ENCODE measurements at places on chromosomes 4 and X.

DNA sequence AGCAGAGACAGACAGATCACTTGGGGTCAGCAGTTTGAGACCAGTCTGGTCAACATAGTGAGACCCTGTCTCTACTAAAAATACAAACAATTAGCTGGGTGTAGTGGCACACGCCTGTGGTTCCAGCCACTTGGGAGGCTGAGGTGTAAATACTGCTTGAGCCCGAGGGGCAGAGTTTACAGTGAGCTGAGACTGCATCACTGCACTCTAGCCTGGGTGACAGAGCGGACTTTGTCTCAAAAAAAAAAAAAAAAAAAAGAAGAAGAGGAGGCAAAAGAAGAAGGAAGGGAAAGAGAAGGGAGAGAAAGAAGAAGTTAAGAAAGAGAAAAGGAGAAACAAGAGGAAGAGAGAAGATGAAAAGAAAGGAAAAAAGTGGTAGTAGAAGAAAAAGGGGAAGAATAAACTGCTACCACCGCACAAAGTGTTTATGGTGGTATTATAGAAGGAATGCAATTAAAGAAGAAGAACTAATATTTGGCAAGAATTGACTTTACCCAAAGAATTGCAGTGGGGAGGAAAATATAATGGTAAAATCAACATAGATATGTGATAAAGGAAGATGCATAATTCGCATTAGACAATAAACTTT is 19.6 kb upstream of the NSUN7 start:
- peak; percentile 80 for DNase-seq

DNA sequence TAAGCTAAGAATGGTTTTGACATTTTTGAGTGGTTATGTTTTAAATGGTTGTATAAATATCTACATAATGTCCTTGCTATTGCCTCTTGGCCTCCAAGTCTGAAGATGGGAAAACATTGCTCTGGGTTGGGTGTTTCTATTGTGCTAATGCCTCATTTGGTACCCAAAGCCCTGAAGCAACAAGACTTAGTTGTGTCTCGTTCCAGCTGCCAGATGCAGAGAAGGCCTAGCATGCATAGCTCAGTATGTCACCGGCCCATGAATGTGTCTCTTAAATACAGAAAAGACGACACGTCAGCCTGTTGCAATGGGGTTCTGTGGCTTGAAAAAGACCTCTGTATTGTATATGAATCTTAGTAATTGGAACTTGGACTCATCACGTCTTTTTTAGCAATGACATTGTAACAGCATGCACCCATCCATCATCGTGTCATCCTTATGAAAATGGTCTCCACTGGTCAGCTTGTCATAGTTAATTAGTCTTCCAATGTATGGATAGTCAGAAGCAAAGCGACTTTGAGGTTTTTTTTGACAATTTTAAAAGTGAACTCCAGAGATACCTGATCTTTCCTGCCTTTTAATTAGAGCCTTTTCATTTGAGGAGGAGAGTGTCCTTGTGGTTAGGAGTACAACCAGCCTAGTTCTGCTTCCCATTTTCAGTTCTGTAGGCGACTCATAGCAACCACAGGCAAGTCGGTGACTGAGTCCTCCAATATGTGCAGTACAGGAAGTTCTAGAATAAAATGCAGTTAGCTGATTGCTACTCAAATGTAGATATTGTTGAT is 126.4 kb upstream of the GATB start:
- DNase-seq, result peak; percentile 92

DNA sequence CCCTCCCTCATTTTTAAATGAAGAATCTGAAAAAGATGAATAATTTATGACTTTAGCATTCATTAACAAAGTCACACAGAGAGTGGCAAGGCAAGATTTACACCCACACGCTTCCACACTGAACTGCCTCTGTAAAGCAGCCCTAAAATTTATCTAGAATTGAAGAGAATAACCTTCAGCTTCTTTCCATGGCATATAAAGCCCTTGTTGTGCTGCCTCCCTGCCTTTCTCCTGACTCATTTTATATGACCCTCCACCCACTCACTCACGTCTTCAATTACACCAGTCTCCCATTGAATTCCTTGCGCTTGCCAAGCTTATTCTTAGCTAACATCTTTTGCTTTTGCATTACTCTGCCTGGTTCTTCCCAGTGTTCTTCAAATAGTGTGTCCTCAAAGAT is 2649.3 kb downstream of the PCDH7 start:
- no peak for DNase-seq

DNA sequence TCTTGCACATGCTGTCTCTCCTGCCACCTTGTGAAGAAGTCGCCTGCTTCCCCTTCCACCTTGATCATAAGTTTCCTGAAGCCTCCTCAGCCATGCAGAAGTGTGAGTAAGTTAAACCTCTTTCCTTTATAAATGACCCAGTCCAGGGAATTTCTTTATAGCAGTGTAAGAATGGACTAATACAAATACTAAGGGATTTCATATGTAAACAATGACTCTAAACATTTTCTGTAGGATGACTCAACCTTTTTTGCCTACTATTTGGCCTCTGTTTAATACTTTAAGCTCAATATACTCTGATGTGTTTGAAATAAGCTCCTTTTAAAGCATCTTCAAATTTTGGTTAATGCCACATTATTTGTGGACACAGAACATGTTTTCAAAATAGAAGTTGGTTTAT is 813.5 kb upstream of the SLIT2 start:
- DNase-seq, result no peak

DNA sequence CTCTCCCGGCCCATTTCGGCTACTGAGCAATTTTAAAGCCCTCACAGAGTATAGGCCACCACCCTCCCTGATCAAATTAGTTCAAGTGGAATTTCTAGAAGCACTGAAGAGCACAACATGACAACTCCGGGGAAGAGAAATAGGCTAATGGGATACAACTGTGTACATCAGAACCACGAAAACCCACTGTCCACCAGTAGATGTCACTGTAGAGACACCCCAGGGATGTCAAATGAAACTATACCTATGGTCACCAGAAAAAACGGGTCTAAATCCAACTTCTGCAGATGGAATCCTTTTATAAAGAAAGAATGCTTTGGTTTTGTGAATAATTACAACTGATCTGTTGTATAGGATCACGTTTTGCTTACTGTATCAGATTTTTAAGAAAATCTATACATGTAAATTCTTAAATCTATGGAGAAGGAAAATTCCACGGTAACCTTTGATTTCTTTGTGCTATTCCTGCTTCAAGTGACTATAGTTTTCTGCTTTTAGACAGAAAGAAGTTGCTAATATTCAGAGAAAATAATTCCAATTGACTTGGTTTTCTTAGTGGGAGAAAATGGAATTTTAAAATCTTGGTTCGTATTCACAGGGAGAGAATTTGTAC is 29.5 kb upstream of the MAP3K15 start:
- peak; percentile 11 for DNase-seq

DNA sequence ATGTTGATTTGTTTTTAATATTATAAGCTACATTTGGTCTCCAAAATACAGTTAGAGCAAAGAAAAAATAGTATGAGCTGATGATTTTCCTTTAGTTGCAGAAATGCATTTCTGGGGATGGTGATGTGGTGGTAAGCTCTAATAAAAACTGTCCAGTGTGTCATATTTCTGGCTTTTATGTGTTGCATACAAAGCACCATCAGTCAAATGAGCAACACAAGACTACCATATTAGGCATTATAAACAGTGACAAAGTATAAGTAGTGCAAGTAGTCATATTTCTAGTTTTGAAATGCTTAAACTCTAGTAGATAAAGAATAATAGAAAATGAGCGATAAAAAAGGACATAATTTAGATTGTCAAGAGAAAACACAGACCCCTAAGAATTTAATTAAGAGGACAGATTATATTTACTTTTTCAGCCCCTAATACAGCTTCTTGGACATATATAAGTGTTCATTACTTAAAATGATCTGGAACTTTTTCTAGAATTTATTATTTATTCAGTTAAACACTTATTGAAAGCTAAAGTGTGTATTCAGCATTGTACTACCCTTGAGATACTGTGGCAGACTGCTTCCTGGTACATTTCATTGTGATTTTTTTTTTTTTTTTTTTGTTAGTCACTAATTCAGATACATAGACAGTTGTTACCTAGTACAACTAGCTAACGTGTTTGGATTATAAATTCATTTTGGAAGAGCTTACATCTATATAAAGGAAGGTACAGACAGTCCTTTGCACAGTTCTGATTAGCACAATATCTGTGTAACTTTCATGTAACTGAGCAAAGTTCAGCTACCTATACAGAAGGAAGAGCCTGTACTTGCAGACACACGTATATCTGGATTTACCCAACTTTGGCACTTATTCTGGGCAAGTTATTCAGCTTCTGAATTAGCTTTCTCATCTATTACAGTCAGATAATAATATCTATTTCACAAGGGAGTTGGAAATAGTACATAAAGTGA is 22.3 kb downstream of the RAP1GDS1 start:
- DNase-seq, result no peak

GRCh38 chr4:147481577-147482109 is 746 bp downstream of the EDNRA start:
- DNase-seq, result no peak

DNA sequence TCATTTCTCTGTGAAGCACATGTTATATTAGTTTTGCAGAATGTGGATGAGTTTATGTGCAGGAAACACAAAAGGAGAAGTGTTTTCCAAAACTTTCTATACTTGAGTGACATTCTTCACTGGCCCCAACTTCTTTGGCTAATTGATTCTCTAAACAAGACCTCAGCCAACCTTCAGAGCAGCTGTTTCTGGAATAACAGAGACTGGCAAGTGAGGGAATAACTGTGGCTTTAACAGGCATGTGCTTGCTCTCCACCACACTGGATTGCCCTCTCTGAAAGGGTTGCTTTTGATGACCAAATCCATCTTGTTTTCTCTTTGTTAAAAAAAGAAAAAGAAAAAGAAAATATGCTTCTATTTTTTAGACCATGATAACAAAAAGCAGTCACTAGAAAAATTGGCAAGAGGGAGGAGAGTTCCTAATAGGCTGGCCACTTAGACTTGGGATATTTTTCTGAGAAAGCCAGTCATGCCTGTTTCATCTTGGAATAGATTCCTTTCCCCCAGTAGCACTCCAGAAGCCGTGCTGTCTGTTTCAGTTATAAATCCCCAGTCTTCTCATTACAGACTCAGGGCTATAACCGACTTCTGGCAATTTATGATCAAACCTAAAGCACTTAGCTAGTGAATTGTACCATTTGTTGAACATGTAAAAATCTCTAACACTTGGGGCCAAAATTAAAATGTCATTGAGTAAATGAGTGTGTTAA is 295.0 kb upstream of the NR3C2 start:
- no peak for DNase-seq

- DNase-seq, result no peak
Measured at GRCh38 chr4:89273741-89274141, 33.9 kb downstream of the GPRIN3 start.

DNA sequence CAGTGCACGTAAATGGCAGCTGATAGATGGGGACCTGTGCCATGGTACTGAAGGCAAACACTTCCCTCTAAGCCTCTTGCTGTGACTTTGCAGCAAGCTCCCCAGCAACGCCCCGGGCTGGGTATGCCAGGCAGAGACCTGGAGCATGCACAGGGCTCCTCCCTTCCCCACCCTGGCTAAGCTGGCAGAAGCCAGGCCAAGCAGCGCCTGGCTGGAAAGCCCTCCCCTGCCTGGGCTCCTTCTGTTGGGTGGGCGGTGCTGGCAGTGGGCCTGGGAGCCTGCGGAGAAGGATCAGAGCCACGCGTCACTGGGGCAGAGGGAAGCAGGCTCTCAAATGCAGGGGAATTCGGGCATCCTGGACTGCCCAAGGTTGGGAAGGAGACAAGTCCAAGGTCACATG is 3.6 kb downstream of the ATP2B3 start:
- no peak for DNase-seq

- no peak for DNase-seq
Measured at GRCh38 chr4:165428957-165429356, 50.1 kb downstream of the CPE start.

DNA sequence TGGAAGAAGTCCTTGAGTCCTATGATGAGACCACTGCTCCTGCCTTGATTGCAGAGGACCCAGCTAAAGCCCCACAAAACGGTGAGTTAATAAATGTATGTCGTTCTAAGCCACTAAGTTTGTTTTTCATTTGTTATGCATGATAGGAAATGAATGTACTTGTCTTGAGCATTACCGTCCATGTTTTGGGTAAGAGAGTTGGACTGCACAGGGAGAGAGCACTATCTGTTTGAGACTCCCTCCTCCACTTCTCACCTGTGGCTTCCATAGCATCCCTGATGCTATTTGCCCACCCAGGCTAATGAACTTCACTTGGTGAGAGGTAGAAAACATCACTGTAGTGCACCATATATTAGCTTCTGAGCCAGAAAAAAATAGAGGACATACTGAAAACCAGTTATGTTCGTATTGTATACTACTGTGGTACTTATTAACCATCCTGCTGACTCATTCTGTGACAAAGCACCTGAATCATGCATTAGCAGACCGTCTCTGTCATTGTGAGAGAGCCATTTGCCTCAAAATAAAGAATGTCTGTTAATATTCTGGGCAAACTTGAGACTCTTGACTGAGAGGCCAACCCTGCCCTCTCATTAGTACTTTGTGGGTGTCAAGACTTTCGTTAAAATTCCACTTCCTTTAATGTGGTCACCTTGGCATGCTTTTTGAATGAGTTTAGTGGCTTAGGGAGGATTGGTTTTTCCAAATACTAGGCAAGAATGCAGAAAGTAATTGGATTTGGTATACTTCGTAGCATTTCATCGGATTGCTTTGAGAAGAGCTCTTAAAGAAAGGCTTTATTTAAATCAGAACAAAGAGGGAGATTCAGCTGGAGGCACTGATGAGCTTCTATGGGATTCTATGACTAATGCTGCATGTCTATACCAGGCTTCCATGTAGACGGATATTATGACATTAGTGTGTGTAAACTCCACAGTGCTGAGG is 99.3 kb upstream of the GRPR start:
- peak; percentile 76 for DNase-seq

DNA sequence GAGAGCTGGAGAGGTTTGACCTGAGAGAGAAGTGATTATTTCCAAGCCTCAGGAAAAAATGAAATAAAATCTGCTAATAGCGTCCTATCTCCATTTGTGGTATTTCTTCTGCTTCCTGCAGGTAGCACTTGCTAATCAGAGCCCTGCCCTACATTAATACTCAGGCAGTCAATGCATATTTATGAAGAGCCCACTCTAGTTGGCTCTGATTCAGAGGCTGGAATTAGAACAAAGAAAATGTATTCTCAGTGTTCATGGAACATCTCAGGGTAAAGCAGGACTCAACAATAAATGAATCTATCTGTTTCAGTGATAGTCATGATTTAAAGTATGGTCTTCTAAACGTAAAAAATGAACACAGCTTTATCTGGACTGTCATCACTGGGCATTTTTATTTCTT is 1.4 kb upstream of the ATP8A1 start:
- no peak for DNase-seq

DNA sequence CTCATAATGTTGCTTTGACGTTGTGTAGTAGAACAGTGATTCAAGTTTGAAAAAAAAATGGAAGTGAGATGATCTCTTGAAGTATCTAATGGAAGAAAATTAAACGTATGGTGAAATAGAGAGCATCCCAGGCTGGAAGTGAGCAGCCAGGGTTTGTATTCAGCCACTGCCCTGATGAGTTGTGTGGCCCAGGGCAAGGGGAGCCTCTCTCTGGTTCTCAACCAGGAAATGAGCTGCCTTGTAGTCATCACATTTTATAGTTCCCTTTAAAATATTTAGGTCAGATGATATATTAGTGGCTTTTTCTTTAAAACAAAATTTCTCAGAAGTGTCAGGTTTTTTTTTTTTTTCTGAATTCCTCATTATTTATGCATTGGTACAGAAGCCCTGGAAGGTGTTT is 150.3 kb downstream of the GPAT3 start:
- no peak for DNase-seq

- DNase-seq, result no peak
Measured at GRCh38 chr4:159012381-159012780, 90.5 kb upstream of the RAPGEF2 start.

All from MV-4-11 (cell line).